HTR-8/SVneo (cell line): ENCODE measurements at places on chromosomes 6 and 20.

DNA sequence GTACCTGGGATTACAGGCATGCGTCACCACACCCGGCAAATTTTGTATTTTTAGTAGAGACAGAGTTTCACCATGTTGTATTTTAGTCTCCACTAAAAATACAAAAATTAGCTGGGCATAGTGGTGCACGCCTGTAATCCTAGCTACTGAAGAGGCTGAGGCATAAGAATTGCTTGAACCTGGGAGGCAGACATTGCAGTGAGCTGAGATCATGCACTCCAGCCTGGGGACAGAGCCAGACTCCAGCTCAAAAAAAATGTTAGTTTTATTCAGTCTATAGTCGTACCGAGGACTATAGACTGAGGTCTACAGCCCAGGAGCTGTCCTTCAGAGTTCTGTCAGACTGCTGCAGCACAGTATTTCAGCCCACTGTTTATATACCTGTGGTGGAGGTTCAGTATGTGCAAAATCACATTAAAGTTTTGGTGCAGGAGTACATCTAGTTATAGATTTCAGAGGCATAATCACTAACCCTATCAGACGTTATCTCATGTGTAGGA is 3.6 kb upstream of the CASP8AP2 start:
- DNase-seq: no peak

GRCh38 chr6:128479048-128479666 is 41.2 kb downstream of the PTPRK start:
- DNase-seq: no peak

DNA sequence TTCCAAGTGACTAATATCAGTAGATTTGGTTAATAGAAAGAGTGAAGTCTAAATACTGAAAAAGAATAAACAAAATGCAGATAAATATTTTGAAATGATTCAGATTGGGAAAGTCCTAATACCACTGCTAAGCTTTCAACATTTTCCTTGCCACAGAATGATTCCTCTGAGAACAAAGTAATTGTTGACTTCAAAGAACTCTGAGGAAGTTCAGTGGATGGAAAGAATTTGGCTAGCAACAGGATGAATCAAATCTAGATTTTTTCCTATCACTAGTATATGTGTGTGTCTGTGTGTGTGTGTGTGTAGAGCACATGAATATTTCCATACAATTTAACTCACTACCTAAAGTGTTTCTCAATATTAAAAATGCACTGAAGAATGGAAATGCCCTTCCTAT is 107.9 kb upstream of the PREP start:
- DNase-seq: no peak

- DNase-seq: no peak
These were observed 62.4 kb upstream of the RNF146 start for GRCh38 chr6:127204281-127204680.

- no peak for DNase-seq
These were observed 28.8 kb downstream of the DUSP22 start for GRCh38 chr6:321158-321438.

DNA sequence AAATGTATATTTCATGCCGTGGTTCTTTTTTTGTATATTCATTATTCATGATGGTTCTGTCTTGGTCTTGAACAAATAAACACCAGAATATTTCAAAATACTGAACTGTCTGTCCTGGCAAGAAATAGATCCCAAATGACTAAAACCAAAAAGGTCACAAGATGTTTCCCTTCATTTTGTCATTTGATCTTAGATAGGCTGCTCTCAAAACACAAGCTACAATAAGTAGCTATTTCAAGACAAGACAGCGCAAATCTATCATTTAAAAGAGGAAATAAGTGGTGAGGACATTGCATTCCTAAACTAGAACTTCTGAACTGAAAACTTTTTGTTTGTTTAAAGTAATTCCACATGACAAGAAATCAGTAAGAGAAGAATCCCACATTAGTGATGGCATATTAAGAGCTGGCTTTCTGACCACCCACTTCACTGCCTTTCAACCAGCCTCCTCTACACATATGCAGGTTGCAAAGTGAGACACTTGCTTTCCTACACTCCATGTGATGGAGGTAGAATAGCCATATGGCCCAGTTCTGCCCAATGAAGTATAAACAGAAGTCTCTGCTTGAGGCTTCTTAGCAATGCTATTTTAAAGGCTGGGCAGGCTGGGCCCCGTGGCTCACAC is 54.4 kb upstream of the CCDC28A start:
- DNase-seq: no peak

DNA sequence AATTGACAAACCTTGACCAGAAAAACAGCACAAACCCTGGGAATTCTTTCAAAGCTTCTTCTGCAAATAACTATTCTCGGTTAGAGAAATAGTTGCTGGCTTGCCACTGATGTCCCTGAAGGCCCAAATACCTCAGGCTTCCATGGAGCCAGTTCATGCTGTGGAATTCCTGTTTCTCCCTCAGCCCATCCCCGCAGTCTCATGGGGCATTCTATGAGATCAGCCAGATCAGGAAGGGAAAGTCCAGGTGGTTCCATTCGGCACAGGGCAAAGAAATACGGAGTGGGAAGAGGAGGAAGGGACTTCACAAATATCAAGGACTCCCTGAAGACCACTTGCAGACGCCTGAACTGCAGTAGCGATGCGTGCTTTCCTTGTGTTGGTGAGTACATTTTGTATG is 63.3 kb downstream of the MYLK4 start:
- no peak for DNase-seq

DNA sequence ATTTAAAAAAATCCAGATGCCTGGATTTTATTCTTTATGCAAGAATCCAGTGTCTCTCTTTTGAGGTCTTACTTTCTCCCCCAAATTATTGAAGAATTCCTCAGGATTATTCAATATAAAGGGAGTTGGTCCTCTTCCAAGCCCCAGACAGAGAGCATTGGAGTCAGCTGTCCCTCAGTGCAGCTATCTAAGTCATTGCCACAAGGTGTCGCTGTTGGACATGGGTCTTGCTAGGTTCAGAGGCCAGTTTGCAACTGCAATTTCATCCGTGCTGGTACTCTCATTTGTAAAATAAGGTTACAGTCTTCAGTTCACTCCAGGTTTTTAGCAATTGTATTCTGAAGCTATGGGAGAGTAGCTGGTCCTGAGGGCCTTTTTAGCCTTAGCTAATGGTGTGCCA is 27.8 kb downstream of the CCN2 start:
- DNase-seq: no peak
